Hair follicle dermal papilla cell (primary cell): ENCODE measurements at places on chromosomes 4 and X. TPM values are rescaled to one million over a fixed set of nuclear protein-coding genes. Genes with fewer than 3 reads are reported as not detected.

The TCP11X2 gene
- 0.16 TPM in 1 of 2 replicates, not detected in the other for total RNA-seq

The SLC9B1 gene
- 0.61 and 1.8 TPM in 2 replicates for total RNA-seq

The DRD5 gene
- total RNA-seq = not detected in 2 replicates

The IL21 gene
- not detected in 2 replicates for total RNA-seq

The PLK4 gene
- 1.6 and 1.8 TPM in 2 replicates for total RNA-seq

The NSUN7 gene
- 0.73 and 1.5 TPM in 2 replicates for total RNA-seq

The GC gene
- not detected in 2 replicates for total RNA-seq

The BEX4 gene
- total RNA-seq = 20.9 and 22.2 TPM in 2 replicates

The PTPN13 gene
- total RNA-seq = 133 and 200 TPM in 2 replicates

The SMIM10L2A gene
- total RNA-seq = 0.32 and 0.73 TPM in 2 replicates
